ENCODE measurements at places on chromosomes 6 and 20.

DNA sequence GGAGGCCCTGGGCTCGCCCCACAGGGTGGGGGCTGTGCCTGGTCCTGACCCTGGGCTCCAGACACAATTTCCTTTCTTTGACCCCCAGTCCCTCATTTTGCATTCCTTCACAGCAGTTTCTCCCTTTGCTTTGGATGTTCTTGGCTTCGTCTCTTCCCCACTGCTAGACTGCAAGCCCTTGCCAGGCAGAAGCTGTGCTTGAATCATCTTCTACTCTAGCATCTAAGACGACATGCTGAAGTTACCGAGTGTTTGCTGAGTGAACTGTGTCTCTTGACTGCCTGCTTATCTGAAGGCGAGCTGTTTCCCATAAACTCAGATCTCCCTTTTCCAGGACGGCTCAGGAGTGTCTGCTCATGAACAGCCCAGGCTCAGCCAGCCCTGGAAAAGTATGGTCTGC lies 14.3 kb upstream of the SYNDIG1 start:
- no peak for DNase-seq

GRCh38 chr6:158717341-158718330 lies 67.8 kb downstream of the SYTL3 start:
- DNase-seq: no peak

GRCh38 chr6:140779341-140779740 lies 1353.4 kb upstream of the GJE1 start:
- DNase-seq: no peak

DNA sequence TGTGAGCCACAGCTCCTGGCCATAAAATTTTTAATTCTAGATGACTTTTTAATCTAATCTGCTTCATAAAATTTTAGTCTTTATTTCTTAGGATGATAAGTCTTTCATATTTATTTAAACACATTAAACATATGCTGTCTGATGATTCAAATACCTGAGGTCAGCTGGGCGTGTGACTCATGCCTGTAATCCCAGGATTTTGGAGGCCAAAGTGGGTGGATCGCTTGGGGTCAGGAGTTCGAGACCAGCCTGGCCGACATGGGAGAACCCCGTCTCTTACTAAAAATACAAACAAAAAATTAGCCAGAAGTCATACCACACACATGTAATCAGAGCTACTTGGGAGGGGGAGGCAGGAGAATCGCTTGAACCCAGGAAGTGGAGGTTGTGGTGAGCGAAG lies 53.1 kb downstream of the RBM24 start:
- no peak for DNase-seq

GRCh38 chr6:109531446-109531845 lies 48.4 kb upstream of the ZBTB24 start:
- DNase-seq: no peak

- no peak for DNase-seq
Measured at GRCh38 chr6:2655844-2656433, 94.8 kb downstream of the MYLK4 start.

GRCh38 chr6:107625264-107625663 lies 135.3 kb downstream of the SOBP start:
- DNase-seq: no peak

- no peak for DNase-seq
Measured at GRCh38 chr20:6485351-6485750, 282.1 kb upstream of the BMP2 start.

GRCh38 chr20:24364482-24364881 lies 104.9 kb upstream of the SYNDIG1 start:
- no peak for DNase-seq

DNA sequence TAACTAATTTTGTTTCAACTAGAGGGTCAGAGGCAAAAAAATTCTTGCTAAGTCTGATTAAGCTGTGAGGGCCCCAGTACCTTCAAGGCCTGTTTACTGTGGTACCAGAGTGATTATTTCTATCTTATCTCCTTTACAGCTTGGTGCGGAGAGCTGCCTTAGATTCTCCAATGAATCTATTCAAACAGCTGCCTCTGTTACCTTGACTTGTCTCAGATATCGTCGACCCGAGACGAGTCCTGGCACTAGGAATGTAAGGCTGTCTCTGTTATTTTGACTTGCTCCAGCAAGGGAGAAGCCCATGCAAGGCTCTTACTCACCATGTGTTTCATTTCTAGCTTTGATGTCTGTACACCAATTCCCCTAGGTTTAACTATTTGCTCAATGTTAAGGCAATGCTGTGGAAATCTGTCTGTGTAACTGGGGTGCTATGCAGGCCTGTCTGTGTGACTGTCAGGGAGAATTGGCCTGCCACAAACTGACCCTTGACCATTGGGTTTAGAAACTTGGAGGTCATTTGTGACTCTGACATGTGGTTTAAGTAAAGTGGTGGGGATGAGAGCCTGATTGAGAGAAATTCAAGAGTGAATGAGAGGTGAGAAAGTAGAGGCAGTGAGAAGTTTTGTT lies 10.4 kb upstream of the FKBPL start:
- no peak for DNase-seq

DNA sequence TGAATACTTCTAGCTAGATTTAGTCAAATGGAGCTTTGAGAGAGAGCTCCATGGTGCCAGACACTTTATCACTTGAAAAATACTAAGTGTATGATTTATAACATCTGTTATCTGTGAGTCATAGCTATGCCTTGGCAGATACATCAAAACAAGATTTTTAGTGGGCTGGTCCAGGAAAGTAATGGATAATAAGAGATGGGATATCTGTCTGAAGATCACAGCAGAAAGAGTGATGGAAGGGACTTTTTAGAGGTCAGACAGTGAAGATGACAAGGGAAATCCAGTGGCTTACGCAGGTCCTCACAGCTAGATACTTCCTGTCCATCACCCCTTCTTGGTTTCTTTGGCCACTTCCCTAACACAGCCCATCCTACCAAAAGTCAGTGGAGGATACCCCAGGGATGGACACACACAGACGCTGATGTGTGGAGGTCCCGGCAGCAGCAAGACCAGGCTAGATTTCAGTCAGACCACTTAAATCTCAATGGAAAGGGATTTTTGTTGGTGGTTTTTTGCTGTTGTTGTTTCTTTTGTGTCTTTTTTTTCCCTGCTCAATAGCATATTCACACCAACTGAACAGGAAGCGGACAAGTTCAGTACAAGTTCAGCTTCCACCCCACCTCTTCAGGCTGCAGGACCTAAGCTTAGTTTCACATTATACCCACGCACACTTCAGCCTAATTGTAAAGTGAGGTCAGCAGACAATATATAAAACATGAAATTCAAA lies 209.3 kb downstream of the ALDH8A1 start:
- no peak for DNase-seq

DNA sequence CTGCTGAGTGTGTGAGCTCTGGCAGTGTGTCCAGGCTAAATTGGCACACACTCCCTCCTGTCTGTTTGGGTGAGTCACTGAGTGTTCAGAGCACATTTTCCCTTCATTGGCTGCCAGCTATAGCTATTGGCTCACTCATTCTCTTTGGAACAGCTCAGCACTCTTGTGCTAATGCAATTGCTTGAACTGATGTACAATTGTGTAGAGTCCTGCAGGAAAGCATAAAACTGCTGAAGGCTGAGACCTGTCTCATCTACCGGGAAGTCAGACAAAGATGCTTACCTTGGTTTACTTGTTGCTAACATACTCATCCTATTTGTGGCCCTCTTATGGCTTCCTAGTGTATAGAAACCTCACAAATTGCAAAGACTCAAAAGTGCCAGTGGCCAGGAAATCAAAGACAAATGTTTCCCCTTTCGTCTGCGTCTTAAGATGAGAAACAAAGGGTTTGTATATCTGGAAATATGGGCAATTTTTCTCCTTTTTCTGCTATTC lies 351.0 kb downstream of the BCKDHB start:
- DNase-seq: no peak

DNA sequence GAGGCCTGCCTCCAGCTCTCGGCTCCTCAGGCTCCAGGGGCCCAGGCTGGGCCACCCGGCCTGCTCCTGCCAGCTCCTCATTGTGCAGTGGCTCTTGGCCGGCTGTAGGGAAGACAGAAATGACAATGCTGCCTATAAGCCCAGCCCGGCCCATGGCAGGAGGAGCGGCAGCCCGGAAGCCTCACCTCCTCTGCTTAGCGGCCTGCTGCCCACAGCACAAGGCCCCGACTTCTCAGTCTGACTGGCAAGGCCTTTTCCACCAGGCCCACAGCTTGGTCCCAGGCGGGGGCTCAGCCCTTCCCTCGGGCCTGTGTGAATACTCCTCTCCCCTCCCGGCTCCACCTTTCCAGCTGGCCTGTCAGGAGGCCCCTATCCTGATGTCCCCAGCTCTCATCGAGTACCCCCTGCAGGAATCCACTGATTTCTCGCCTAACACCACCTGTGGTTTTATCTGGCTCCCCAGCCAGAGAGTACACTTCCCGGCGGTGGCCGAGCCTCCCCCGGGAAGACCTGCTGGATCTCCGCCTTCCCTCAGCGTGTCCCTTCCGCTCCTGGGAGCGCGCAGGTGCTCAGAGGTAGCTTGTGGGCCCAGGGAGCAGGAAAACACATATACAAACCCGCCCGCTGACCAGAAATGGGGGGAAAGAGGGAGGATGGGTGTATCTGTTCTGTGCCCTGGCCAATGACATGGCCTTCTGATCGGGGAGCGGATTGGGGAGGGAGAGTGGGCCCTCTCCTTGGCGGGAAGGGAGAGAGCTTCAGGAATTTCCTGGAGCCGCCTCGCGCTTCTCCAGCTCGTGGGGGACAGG lies 963 bp downstream of the DDRGK1 start:
- DNase-seq: no peak

GRCh38 chr6:30902709-30903108 lies 5.3 kb upstream of the GTF2H4 start:
- no peak for DNase-seq

DNA sequence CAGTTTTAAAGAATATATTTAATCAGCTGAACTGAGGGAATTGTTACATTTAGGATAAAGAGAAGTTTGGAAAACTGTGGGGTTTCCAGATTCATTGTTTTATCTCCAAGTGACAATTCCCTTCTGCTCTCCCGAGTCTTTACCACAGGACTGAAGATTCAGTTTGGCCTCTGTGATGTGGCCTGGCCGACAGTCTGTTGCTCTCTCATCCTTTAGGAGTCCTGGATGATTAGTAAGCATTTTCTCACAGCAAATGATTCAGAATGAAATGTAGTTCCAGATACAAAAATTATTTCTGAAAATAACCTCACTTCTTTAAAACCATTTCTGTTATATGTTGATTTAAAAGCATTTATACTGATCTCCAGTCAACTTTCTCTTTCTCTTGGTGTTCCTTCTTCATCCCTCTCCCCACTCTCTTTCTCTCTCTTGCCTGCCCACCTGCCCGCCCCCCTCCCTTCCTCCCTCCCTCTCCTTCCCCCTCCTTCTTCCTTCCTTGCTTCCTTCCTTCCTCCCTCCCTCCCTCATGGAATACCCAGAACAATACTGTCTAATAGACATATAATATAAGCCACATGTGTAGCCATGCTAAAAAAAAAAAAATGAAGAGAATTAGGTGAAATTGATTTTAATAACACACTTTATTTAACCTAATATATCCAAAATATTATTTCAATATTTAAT lies 254.9 kb downstream of the PRL start:
- no peak for DNase-seq

GRCh38 chr6:32148289-32149091 lies 3.2 kb downstream of the PRRT1 start:
- peak; percentile 45 for DNase-seq

DNA sequence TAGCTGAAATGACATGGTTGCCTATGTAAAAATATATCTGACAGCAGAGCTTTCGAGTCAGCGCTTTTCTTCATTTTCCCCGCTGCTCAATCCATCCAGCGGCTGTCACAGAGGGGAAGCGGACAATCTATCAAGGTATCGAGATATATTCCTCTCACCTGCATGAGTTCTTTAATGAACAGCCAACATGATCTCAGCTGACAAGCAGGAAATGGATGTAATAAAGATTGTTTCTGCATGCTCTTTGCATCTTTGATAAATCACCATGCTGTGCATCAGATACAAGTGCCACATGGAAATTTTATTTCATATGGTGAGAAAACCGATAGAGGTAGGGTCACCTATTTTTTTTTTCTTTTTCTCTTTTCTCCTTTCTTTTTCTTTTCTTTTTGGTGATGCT lies 602.3 kb upstream of the MMS22L start:
- no peak for DNase-seq

GRCh38 chr6:67759001-67759400 lies 876.1 kb upstream of the ADGRB3 start:
- DNase-seq: no peak

GRCh38 chr6:35638679-35639078 lies 50.0 kb downstream of the FKBP5 start:
- DNase-seq: no peak

- DNase-seq: no peak
Measured at GRCh38 chr6:92647630-92648029, 771.7 kb downstream of the EPHA7 start.

DNA sequence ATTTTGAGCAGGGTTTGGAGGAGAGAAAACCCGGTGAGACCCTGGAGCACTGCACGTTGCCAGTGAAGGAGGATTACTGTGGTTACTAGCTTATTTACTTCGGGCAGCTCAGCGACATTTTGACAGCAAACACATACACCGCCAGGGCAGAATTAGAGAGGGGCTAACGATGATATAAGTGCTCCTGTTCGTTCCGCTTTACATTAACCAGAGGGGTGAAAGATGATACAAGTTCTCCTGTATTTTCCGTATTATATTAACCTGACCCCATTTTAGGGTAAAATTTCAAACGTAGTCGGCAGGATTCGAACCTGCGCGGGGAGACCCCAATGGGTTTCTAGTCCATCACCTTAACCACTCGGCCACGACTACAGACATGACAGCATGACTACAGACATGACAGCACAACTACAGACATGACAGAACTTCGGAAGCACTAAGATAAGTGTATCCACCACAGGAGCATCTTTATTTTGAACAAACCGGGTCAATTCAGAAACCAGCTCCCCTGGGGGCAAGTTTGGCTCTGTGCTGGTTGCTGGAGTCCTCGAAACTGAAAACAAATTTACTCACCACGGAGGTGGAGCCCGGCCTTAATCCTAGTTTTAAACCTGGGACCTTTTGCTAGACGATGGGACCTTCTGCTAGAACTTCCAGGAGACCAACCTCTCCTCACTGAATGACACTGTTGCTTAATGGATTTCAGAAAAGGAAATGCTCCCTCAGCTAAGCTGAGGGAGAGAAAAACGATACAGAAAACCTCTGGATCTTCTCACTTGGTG lies 80.4 kb upstream of the ZNF184 start:
- DNase-seq: no peak

- DNase-seq: no peak
Measured at GRCh38 chr6:158926414-158926813, 73.6 kb downstream of the RSPH3 start.

GRCh38 chr6:80006541-80006940 lies 2.1 kb downstream of the TTK start:
- no peak for DNase-seq

DNA sequence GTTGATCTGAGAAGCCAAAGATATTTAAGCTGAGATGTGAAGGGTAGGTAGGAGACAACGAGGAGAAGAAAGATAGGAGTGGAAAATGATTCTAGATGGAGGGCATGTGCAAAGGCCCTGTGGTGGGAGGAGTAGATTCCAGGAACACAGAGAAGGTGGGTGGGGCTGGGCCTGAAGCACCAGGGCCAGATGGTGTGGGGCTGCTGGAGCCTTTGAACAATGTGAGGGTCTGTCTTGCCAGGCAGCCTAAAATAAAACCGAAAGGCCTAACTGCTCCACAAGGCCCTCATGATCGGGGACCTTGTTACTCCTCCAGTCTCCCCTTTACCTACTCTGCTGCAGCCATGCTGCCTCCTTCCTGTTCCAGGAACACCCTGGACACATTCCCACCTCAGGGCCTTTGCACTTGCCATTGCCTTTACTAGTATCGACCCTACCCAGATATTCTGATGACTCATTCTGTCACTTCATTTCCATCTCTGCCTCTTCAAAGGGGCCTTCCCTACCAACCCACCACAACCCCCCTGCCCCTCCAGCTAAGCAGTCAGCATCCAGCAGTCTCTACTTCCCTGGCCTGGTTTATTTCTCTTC lies 20.0 kb downstream of the FAM110A start:
- no peak for DNase-seq
